Esophagus mucosa (tissue), 1 donor: ENCODE measurements at places on chromosomes 7 and 10. TPM values are rescaled to one million over a fixed set of nuclear protein-coding genes. Genes with fewer than 3 reads are reported as not detected.
A peak's percentile ranks its signal among the peaks of the same experiment; 100 is the strongest.

- peak; percentile 28 for ATAC-seq
Measured at GRCh38 chr10:130492266-130492934, 356.2 kb downstream of the GLRX3 start.

DNA sequence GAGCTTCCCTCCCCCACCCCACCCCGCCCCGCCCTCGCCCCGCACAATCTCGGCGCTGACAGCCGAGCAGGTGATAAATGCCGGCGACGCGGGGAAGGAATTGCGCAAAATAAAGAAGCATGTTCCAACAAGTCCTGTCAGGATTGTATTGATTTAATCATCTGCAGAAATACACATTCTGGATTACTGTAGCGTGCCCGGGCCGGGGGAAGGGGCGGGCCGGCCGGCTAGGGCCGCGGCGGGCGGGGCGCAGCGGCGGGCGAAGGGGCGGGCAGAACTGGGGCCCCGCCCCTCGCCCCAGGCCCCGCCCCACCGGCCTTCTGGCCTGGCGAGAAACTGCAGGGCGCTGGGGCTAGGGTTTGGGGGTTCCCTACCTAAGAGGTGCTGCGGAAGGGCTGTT is 88.9 kb upstream of the PAX2 start:
- peak; percentile 86 for ATAC-seq

- no peak for ATAC-seq
Measured at GRCh38 chr10:124472071-124472470, 10.4 kb downstream of the LHPP start.

- no peak for ATAC-seq
Measured at GRCh38 chr10:113222207-113222606, 272.2 kb downstream of the TCF7L2 start.

GRCh38 chr7:77415823-77416620 is at the start of gene GSAP:
TSS of gene GSAP (minus strand) at chr7:77416349. CDS start at chr7:77416321, 28 bp downstream.
- ATAC-seq: peak; percentile 85

DNA sequence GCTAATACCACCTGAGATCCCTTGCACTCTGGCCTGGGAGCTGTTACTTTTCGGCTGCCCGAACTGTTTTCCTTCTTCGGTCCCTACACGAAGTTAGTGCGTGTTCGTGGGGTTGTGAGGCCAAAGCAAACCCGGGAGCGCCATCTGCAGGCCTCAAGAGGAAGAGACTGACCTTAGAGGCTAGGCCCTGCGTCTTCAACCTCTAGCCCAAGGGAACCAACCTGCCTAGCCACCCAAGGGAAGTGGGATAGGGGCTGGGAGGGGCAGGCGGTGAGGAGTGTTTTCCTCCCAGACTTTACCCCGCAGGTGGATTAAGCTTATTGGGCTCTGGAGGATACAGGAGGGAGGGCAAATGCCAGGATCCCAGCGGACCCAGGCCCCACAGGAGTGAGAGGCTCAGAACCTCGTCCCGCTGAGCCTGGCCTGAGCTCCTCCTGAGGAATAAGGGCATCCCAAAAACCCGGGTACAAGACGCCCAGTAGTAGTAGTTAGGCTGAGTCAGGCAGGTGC is 1.7 kb upstream of the PAX2 start:
- ATAC-seq: peak; percentile 65

DNA sequence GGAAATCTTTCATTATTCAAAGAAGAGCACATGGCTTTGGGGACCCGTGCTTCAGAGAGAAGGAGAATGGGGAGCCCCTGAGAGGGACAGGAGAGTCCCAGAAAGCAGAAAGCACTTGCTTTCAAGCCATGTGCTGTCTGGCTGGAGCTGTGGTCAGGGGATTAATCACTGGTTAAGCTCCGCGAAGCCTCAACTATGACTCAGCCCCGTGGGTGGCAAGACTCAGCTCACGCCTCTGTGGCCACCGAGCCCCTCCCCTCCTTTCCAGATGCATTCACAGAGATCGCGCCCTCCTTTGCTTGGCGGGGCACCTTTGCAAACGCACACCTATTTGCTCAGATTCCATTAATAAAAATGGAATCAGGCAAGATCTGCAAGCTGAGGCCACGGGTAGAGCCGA is 202.9 kb upstream of the TCERG1L start:
- no peak for ATAC-seq

DNA sequence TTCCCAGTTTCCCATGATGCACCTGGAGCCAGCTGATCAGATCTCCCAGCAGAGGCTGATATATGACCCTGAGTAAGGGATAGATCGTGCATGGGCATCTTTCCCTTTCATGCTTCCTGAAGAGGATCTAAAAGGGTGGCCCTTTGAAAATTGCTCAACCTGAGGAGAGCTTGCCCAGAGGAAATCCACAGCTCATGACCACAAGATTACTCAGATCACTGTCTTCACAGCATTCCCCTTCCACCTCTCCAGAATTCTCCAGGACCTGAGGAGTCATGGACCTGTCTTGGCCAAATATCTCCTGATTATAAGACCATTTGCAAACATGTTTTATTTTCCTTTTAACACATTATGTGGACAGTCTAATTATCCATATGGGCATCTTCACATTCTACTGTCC is 328.1 kb downstream of the LHFPL3 start:
- no peak for ATAC-seq

GRCh38 chr7:115132096-115132495 is 210.2 kb downstream of the MDFIC start:
- ATAC-seq: peak; percentile 46

Gene PAPOLB
- not detected for total RNA-seq

Gene TMUB1
- 23.2 TPM for total RNA-seq

Gene C7orf57
- 1.00 TPM for total RNA-seq

Gene GIMAP5
- 1.4 TPM for total RNA-seq

Gene FAM107B
- total RNA-seq: 19.0 TPM

Gene NKX6-2
- total RNA-seq: 0.08 TPM

Gene GDF2
- not detected for total RNA-seq

Gene CALHM1
- 0.04 TPM for total RNA-seq
